ENCODE measurements at places on chromosomes 13 and 19.

- no peak for DNase-seq
Observed at GRCh38 chr13:106344342-106344741, 191.1 kb downstream of the EFNB2 start.

- no peak for DNase-seq
Observed at GRCh38 chr13:99821741-99822140, 149.8 kb downstream of the ZIC5 start.

- DNase-seq: no peak
Observed at GRCh38 chr19:1248139-1248785, at the start of gene MIDN. Gene MIDN, plus strand, starts transcription at chr19:1248583. Its CDS starts 1,714 bp downstream, at chr19:1250297.

DNA sequence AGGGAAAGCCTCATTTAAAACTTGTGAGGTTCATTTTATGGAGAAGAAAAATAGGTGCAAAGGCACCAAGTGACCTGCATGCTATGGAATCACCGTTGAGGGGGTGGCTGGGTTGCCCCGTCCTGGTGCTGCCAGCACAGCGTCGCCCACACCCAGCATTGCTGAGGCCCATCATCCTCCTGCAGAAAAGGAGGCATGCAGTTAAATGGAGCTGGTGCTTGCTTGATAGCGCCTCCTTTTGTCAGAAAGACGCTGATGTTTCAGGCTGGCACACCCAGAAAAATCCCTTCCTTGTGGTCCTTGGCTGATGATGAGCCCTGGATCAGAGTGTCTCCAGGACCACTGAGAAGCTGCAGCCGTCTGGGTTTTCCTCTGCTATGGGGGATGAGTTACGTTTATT is 36.9 kb downstream of the DHRS12 start:
- DNase-seq: no peak

- no peak for DNase-seq
Observed at GRCh38 chr19:45814851-45815480, at the start of gene RSPH6A. Gene RSPH6A, minus strand, starts transcription at chr19:45815308. Its CDS starts 132 bp downstream, at chr19:45815176.

DNA sequence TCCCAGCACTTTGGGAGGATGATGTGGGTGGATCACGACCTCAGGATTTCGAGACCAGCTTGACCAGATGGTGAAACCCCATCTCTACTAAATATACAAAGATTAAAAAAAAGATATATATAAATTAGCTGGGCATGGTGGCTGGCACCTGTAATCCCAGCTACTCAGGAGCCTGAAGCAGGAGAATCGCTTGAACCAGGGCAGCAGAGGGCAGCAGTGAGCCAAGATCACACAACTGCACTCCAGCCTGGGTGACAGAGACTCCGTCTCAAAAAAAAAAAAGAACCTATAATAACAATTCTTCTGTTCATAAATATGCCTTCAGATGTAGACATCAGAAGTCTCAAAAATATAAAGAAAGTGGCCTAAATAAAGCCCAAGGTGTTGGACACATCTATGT is 7.6 kb downstream of the ZNF737 start:
- DNase-seq: no peak

Data from activated CD4-positive, alpha-beta T cell treated with anti-CD3 and anti-CD28 coated beads, Interleukin-2, amount 50 U/mL, for 24 hours (primary cell).